ENCODE measurements at places on chromosomes 7 and 10.
A peak's percentile ranks its signal among the peaks of the same experiment; 100 is the strongest.

DNA sequence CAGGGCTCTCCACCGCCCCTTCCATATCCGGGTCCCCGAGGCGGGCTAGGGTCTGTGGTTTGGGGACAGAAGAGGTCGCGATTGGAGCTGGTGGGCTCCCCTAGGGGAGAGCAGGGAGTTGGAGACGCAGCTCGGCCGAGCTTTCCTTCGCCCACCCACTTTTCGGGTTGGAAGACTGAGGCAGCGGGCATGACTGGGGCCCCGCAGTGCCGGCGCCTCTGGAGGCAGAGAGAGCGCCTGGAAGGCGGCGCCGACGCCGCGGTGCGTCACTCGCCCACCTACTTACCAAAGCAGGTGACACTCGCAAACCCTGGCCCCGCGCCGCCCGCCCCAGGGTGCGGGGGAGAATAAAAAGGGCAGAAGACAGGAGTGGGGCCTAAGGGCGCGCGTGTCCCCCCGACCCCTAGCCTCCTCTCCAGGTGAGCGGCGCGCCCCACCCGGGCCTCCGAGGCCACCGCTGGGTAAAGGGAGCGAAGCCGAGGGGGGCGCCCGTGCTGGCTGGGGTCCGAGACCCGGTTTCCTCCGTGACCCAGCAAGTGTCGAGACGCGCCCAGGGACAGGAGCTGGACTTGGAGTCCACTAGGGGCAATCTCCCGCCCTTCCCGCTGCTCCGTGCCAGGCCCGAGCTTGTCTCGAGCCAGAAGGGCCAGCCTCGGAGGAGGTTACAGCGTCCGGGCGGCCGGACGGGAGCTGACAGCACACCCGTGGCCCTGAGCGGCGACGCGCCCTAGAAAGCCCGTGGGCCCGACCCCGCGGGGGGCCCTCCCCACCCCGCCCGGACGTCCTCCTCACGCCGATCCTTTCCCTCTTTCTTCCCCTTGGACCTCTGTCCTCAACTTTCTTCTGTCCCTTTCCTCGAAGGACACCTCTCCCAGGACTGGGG, 34.4 kb upstream of the GRID1 start:
- no peak for DNase-seq

DNA sequence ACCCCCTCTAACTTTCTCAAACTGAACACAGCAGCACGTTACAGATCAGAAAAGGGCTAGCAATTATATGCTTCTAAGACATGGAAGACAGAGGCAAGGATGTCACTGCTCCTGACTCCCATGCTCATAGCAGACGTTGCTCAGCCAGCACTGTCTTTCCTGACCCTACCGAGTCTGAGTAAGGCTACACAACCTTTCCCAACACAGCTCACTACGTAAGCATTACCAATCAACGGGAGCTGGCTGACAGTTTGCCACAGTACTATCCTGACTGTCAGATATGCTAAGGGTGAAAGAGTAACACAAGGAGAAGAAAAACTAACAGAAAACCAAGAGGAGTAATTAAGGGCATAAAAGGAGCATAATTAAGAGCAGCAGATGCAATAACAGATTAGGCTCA, 171.2 kb downstream of the CHCHD3 start:
- no peak for DNase-seq

- DNase-seq: peak; percentile 39
Observed at GRCh38 chr7:7565746-7566650, 686 bp upstream of the MIOS start.

GRCh38 chr10:45001381-45002148, 842 bp downstream of the ZNF22 start:
- DNase-seq: peak; percentile 42

DNA sequence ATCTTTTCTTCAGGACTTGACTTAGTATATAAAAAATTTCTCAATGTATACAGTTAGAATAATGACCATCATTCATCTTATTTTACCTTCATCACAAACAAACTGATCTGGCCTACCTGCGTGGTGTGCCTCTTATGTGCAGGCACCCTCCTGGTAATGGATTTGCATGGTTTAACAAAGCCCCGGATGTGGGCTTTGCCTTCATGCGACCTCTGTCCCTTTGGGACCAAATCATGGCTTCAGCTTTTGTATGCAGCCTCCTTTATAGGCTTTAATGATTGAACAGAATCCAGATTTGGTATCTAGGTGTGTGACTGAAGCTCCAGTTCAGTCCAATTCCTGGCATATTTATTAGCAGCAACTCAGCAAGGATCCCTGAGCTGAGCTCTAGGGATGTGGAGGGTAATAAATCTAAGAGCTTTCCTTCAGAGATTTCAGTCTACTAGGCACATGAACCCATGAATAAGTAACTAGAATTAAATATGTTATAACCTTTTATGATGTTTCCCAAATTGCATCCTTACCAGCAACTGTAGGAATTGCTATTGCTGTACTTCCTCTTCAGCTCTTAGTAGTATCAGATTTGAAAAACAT, 256.9 kb downstream of the ABCA13 start:
- no peak for DNase-seq
